ENCODE measurements at places on chromosomes 12 and 14. TPM values are rescaled to one million over a fixed set of nuclear protein-coding genes. Genes with fewer than 3 reads are reported as not detected.

DNA sequence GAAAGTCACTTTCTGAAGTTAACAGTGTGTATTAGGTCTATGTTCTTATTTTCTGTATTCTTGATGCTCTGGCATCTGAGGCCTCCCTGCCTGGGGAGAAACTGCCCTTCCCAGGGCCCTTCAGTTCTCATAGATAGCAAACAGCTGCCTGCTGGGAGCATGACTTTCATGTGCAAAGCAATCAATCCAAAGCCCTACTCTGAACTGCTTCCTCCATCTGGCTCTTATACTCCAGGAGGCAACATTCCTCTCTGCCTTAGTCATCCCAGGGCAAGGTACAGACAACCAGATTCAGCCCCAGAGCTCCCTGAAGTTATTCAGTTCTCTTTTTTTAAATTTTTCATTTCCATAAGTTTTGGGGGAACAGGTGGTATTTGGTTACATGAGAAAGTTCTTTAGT lies 41.7 kb upstream of the RIN3 start:
- no peak overlapping the region for H3K27ac ChIP-seq
- H3K27me3 ChIP-seq, result no peaks in the 10 kb centered on the region
- peaks cover 15% of the 10 kb centered on the region for H3K4me1 ChIP-seq

DNA sequence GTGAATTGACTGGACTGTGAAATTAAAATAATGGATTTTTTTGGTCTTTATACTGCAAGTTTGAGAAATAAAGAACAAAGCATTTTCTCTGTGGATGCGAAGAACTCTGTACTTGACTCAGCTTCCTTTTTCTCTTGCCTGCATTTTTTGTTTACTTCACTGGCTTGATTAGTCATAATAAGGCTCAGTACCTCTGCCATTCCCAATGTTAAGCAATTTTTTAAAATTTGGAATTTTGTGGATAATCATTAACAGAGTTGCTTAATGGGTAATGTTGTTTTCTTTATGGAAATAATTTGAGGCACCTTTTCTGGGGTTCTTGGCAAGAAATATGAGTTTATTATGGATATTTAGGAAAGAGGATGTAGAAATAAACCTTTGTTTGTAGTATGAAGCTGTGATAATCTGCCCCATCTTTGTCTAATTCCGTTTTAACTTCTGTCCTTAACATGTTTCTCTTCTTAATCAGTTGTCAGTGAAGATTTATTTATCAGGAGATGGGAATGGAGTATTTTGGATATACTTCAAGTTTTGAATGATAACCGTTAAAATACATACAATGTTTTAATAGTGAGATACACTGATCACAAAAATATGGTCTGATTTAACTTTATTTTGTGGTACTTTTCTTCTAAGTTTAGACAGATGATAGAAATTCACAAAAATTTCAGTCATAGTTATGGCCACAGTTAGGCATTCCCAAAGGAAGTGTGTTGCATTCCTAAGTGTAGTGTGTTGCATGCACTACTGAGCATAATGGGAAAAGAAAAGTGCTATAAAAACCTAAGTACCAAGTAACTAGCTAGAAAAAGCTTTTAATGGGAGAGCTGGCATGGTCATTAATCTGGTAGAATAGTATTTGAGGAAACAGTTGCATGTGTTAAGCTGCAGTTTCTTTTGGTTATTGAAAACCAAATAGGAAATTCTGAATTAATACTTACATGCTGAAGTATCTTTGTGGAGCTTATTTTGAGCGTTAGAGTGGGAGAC lies 27.7 kb downstream of the WNK1 start:
- H3K4me3 ChIP-seq, result peak overlapping the region; percentile 70
- H3K27ac ChIP-seq, result no peak overlapping the region
- no peak for DNase-seq

- no peaks in the 10 kb centered on the region for H3K36me3 ChIP-seq
- peak overlapping the region; percentile 83 for H3K4me3 ChIP-seq
- no peaks in the 10 kb centered on the region for H3K27me3 ChIP-seq
- H3K4me1 ChIP-seq, result peaks cover 41% of the 10 kb centered on the region
- peak overlapping the region; percentile 91 for H3K27ac ChIP-seq
- peak; percentile 81 for DNase-seq
These were observed 30.3 kb downstream of the CD9 start for GRCh38 chr12:6230321-6231110.

DNA sequence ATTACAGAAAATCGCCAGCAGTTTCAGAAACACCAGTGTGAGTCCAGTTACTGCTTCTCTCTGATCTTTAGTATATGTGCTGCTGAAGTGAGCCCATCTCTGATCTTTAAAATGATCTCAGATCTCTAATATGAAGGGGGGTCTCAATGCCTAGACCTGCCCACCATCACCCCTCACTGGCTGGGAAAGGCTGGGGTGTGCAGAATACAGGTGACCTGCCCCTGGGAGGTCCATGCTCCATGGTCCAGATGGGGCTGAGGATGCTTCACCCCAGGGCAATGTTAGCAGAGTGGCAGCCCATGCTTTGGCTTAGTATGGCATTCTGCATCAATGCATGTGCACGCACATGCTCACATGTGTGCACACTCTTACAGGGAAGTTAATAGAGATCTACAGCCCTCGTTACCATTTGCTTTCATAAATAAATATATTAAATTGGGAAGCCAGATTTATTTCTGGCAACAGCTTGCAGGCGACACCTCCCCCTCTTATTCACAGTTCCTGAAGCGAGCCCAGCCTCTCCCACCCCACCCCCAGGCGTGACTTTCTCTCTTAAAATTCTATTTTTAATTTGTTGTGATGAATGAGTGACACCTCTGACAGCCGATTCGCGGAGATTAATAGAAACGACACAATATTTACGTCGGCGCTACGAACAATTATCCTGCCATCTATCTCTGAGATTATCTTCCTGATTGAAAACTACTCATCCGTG lies 104.7 kb upstream of the ESRRB start:
- no peak overlapping the region for H3K4me3 ChIP-seq
- no peaks in the 10 kb centered on the region for H3K36me3 ChIP-seq
- H3K27me3 ChIP-seq, result peaks cover 18% of the 10 kb centered on the region
- no peaks in the 10 kb centered on the region for H3K4me1 ChIP-seq
- no peak for DNase-seq

- H3K27ac ChIP-seq, result peak overlapping the region; percentile 95
- no peaks in the 10 kb centered on the region for H3K36me3 ChIP-seq
- H3K27me3 ChIP-seq, result no peaks in the 10 kb centered on the region
- H3K4me3 ChIP-seq, result peak overlapping the region; percentile 94
These were observed 205.0 kb upstream of the FOXN3 start for GRCh38 chr14:89621791-89622638.

GRCh38 chr14:27367345-27367744 lies 769.5 kb upstream of the NOVA1 start:
- H3K27ac ChIP-seq, result no peak overlapping the region
- H3K4me1 ChIP-seq, result no peaks in the 10 kb centered on the region
- no peaks in the 10 kb centered on the region for H3K27me3 ChIP-seq
- H3K36me3 ChIP-seq, result no peaks in the 10 kb centered on the region
- no peak overlapping the region for H3K4me3 ChIP-seq

GRCh38 chr12:45310627-45310968 lies 94.7 kb downstream of the ANO6 start:
- H3K4me3 ChIP-seq, result no peak overlapping the region
- no peak overlapping the region for H3K27ac ChIP-seq
- H3K4me1 ChIP-seq, result no peaks in the 10 kb centered on the region
- DNase-seq, result no peak

DNA sequence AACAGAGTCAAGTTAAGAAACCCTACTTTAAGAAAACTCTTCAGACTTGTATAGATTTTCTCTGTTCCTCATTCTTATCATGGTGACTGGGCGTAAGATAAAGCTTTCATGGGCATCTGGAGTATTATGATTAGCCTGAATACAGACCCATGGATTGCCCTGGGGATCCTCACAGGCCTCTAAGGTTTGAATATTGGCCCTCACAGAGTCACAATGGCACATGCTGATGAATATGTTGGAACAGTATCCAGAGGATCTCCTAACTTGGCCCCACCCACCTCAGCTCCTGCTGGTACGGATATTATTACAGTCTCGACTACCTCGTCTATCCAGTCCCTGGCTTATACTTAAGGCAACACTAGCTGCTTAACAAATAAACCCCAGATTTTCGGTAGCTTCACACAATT lies 8.1 kb downstream of the OSBPL8 start:
- H3K27ac ChIP-seq, result no peak overlapping the region
- no peaks in the 10 kb centered on the region for H3K27me3 ChIP-seq
- H3K4me1 ChIP-seq, result peaks cover 54% of the 10 kb centered on the region
- no peak for DNase-seq
- H3K36me3 ChIP-seq, result peaks cover 9% of the 10 kb centered on the region

GRCh38 chr12:103710544-103710943 lies 123.5 kb downstream of the STAB2 start:
- no peak overlapping the region for H3K4me3 ChIP-seq
- peaks cover 22% of the 10 kb centered on the region for H3K27me3 ChIP-seq
- H3K36me3 ChIP-seq, result no peaks in the 10 kb centered on the region
- no peak overlapping the region for H3K27ac ChIP-seq
- DNase-seq, result no peak

DNA sequence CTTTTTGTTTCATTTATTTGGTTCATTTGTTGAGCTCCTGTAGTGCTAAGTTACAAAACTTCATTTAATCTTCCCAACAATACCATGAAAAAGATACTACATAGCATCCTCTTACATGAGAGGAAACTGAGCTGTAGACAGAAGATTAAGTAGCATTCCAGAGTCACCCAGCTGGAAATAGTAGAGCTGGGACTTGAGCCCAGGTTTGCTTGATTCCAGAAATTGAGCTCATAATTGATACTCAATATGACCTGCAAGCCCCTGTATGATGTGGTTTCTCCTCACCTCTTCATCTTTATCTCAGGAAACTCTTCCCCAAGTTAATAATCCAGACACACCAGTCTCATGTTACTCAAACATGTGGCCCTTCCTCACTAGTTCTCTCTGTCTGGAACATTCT lies 87.0 kb upstream of the DAAM1 start:
- H3K27ac ChIP-seq, result no peak overlapping the region
- no peak overlapping the region for H3K4me3 ChIP-seq
- H3K36me3 ChIP-seq, result peaks cover 2% of the 10 kb centered on the region
- no peaks in the 10 kb centered on the region for H3K4me1 ChIP-seq

DNA sequence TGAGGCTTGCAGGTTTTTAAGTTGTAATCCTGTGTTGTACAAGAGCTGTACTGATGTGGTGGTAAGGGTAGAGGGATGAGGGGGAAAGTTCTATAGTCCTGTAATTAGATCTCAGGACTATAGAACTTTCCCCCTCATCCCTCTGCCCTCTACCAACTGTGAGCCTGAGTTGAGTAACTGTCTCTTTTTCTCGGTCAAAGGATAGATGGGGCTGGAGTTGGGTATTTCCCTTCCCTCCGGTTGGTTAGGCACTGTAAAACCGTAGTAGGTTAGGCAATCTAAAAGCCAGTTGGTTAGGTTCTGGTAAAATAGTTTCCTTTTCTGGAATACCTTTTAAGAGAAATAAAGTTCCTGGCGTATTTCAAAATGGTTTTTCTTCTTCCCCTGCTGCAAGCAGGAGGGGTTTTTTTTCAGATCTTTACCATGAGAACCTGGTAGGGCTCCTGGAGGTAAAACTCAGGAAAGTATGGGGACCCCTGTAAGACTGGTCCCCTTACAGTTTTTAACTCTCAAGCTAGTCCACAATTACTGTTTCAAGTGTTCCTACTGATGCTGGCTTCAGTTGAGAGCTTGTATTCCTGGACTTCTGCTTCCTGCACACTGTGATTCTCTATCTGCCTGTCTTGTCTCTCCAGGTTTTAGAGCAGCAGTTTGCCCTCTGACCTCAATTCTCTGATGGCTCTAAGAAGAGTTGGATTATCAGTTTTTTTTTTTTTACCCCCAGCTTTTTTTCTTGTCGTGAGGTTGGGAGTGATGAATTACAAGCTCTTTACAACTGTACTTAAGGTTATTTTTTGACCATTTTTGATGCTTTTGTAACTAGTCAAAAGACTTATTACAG lies 58.7 kb downstream of the FUT8 start:
- H3K27ac ChIP-seq, result no peak overlapping the region
- DNase-seq, result no peak
- H3K36me3 ChIP-seq, result peaks cover 4% of the 10 kb centered on the region
- H3K27me3 ChIP-seq, result no peaks in the 10 kb centered on the region

- no peaks in the 10 kb centered on the region for H3K36me3 ChIP-seq
- no peak for DNase-seq
- H3K27me3 ChIP-seq, result no peaks in the 10 kb centered on the region
- no peak overlapping the region for H3K27ac ChIP-seq
- no peak overlapping the region for H3K4me3 ChIP-seq
These were observed 420.7 kb downstream of the NPAS3 start for GRCh38 chr14:33359288-33359881.

DNA sequence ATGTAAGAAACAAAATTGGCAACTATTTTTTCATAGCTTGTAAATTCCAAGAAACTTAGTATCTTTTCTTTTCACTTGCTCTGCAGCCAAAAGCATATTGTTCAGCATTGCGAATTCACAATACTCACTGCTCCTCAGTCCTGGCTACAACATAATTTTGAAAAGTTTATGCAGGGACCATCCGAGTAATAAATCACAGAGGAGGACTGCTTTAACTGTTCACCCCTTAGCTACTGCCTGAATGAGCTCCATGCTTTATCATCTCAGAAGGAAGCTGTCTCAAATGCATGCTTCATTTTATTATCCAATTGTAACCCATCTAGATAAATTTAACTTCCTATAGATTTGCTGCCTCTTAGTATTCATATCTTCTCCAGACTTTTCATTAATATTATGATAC lies 827.8 kb downstream of the DIO2 start:
- DNase-seq, result no peak
- H3K4me1 ChIP-seq, result no peaks in the 10 kb centered on the region
- no peaks in the 10 kb centered on the region for H3K27me3 ChIP-seq
- no peak overlapping the region for H3K27ac ChIP-seq
- no peak overlapping the region for H3K4me3 ChIP-seq

- H3K27ac ChIP-seq, result peak overlapping the region; percentile 95
- H3K27me3 ChIP-seq, result no peaks in the 10 kb centered on the region
- peak overlapping the region; percentile 95 for H3K4me3 ChIP-seq
- no peaks in the 10 kb centered on the region for H3K36me3 ChIP-seq
- DNase-seq, result peak; percentile 11
These were observed 23.7 kb upstream of the SLC2A3 start for GRCh38 chr12:7959701-7960121.

- H3K27me3 ChIP-seq, result no peaks in the 10 kb centered on the region
- no peak for DNase-seq
- peaks cover 19% of the 10 kb centered on the region for H3K4me1 ChIP-seq
- H3K36me3 ChIP-seq, result peaks cover 5% of the 10 kb centered on the region
- H3K4me3 ChIP-seq, result no peak overlapping the region
These were observed 6.5 kb downstream of the ERC1 start for GRCh38 chr12:997505-997904.

GRCh38 chr14:69850086-69850735 lies 29.0 kb upstream of the SMOC1 start:
- H3K4me1 ChIP-seq, result no peaks in the 10 kb centered on the region
- no peaks in the 10 kb centered on the region for H3K36me3 ChIP-seq
- no peak for DNase-seq
- no peak overlapping the region for H3K27ac ChIP-seq
- peaks cover 7% of the 10 kb centered on the region for H3K27me3 ChIP-seq

LLPH gene
- total RNA-seq, result 26.2 TPM

TMEM106C gene
- total RNA-seq, result 31.4 TPM

PPFIA2 gene
- total RNA-seq, result not detected

FSCB gene
- total RNA-seq, result not detected

DBX2 gene
- not detected for total RNA-seq

RHOJ gene
- total RNA-seq, result not detected

RNASE3 gene
- not detected for total RNA-seq

TEX52 gene
- total RNA-seq, result not detected

NPFF gene
- total RNA-seq, result not detected

FOS gene
- 9.4 TPM for total RNA-seq

CDC42BPB gene
- total RNA-seq, result 6.2 TPM

RPGRIP1 gene
- not detected for total RNA-seq

MYF6 gene
- not detected for total RNA-seq

SMOC1 gene
- not detected for total RNA-seq

Measured in naive thymus-derived CD8-positive, alpha-beta T cell (primary cell).